Stimulated activated CD8-positive, alpha-beta memory T cell treated with anti-CD3 and anti-CD28 coated beads, Interleukin-2, amount 100 ng/mL, for 1 hour (primary cell): ENCODE measurements at places on chromosomes 2 and 18.

- DNase-seq = no peak
These were observed 89.7 kb upstream of the SH3BP4 start for GRCh38 chr2:234861841-234862735.

DNA sequence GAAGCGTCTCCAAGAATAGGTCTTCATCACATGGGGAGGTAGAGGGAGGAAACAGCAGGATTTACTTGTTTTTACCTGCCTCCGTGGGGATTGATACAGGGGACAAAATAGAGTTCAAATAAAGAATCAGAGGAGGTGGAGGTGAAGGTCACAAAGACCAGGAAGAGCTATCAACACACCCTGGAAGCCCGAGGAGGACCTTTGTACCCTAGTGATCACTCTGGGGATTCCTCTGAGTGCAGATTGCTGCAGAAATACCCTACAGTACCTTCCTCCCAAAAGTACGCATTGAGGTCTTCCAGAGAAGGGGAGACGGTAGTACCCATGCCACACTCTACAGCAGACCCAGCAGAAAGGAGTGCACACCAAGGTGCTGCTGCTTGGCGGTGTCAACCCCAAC, 44.9 kb downstream of the OSR1 start:
- no peak for DNase-seq

- DNase-seq = no peak
These were observed 476.1 kb upstream of the SOX11 start for GRCh38 chr2:5215989-5216607.

DNA sequence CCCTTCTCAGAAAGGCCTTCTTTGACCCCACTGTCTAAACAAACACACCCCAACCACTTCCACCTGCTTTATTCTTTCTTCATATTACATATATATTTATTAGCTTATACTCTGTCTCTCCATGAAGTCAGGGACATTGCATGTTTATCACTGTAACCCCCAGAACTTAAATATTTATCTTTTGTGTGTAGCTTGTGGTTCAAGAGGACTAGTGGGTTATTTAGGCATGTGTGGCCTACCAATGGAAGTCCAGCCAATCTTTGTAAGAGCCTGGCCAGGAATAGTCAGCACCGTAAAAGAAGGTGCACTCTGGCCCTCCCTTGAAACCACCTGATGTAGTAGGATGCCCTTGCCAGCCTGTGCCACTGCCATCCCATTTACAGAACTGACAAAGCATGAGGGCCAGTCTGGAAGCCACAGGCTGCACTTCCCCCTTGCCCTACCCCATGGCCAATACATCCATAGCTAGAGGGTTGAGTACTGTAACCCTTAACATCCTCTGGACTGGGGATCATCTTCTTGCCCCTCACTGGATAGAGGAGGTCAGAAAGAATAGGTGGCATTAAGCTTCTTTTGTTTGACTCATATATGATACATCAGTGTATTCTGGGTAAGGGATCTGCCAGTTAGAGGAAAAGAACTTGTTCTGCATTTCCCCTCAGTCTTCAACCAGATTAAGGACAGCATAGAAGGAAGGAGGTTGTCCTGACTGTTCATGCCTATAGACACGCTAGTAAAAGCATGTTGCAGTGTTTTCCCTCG, 4.9 kb downstream of the NEMP2 start:
- DNase-seq = no peak

- DNase-seq = no peak
These were observed 252.5 kb downstream of the SMAD2 start for GRCh38 chr18:47677952-47678351.

DNA sequence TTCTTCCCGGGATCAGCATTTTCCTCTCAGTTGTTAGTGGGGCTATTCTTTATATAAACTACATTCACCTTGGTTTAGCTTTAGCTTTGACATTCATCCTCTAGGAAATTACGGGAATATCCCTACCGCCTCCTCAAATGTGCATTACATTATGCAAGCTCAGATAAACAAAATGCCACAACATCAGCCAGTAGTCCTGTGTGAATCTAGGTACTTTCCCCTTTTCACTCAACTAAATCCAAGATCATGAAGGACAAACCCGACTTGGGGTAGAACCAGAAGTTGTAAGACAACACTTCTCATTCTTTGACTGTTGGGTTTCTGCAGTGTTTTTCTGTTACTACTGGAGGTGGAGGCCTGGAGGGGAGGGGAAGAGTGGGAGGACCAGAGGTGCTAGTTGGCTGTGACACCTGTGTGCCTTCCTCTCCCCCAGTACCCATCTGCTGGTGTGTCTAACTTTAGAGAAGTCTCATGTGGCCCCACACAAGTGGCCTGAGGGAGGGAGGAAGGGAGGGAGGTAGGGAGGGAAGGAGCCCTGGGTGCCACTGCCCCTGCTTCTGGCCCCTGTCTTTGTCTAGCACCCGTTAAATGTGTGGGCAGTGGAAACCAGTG, 84.8 kb upstream of the BCL2L11 start:
- DNase-seq = no peak

GRCh38 chr2:172806996-172807395, 71.4 kb downstream of the RAPGEF4 start:
- DNase-seq = no peak

DNA sequence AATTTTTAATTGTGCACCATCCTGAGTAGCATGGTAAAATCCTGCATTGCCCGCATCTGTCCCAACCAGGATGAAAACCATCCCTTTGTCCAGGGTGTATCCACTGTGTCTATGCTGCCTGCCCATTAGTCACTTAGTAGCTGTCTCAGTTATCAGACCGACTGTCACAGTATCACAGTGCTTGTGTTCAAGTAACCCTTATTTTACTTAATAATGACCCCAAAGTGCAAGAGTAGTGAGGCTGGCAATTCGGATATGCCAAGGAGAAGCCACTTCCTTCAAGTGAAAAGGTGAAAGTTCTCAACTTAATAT, 8.8 kb downstream of the ITSN2 start:
- no peak for DNase-seq

DNA sequence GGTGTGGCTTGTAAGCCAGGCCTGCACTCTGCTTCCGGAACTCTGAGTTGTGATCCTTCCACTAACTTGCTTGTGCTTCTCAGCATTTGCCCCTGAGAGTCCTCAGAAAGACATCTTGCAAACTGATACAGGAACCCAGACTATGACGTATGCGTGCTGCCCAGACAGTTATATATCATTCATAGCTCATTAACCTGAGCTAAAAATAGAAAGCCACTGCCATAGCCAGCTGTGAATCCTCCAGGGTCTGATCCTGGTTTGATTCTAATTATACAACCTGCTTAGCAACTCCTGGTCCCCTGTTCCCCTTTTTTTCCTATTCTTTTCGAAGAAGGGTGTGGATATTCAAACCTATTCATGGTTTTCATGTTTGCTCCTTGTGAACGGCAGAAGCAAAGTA, 63.7 kb downstream of the MARCHF4 start:
- DNase-seq = no peak

DNA sequence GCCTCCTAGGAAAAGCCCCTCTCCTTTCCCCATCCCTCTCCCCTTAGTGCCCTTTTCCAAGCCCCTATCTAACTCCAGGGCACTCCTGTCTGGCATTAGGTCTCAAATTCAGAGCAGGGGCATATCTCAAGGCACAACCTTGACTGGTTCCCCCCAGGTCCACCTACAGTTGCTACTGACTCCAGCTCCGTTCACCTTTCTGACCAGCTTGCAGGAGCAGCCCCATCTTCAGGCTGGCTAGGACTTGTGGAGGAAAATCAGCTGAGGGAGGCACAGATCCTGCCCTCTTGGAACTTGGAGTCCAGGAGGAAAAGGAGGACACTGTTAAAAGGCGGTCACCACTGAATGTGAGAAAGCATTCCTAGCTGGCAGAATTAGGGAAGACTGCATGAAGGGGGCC, 152.4 kb downstream of the ZFP36L2 start:
- DNase-seq = no peak

DNA sequence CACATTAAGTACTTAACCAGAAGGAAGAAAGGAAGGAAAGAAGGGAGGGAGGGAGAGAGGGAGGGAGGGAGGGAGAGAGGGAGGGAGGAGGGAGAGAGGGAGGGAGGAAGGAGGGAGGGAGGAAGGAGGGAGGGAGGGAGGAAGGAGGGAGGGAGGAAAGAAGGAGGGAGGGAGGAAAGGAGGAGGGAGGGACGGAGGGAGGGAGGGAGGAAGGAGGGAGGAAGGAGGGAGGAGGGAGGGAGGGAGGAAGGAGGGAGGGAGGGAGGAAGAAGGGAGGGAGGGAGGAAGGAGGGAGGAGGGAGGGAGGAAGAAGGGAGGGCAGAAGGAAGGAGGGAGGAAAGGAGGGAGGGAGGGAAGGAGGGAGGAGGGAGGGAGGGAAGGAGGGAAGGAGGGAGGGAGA, 363.3 kb downstream of the MBD2 start:
- DNase-seq = no peak

GRCh38 chr2:6937582-6937981, 20.4 kb downstream of the RNF144A start:
- DNase-seq = no peak

DNA sequence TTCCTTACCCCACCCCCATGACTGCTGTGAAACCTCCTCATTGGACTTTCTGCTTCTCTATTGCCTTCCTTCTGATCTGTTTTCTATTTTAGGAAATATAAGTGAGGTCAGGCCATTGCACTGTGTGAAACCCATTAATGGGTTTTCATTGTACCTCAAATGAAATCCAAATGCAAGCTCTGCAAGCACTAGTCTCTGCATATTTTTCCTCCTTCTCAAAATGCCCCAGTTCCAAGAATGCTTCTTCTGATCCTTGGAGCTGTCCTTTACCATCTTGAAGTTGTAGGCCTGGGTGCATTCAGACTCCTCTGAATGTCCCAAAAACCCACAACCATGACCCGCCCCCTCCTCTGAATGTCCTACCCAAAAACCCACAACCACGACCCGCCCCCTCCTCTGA, 8.2 kb downstream of the IL1A start:
- DNase-seq = no peak

- DNase-seq = no peak
These were observed 415.9 kb downstream of the EPHA4 start for GRCh38 chr2:221156062-221156734.

DNA sequence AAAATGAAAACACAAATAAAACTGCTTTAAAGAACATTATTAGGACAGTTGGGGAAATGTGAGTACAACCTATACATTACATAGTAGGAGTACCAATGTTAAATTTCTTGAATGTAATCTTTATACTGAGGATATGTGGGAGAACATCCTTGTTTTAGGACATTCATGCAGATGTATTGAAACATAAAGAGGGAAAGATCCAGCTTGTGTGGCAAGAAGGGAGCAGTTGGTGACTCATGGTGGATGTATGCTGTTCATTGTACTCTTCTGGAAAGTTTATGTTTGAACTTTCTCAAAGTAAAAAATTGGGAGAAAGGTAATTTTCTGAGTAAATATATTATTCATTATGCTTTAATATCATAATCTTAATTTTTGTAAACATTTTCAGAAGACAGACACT, 132.1 kb upstream of the DLGAP1 start:
- no peak for DNase-seq

- DNase-seq = no peak
These were observed 72.8 kb downstream of the DSC3 start for GRCh38 chr18:30969670-30970170.

- DNase-seq = no peak
These were observed 145.0 kb downstream of the TTC27 start for GRCh38 chr2:32772638-32773447.

- no peak for DNase-seq
These were observed 133.7 kb downstream of the SMAD7 start for GRCh38 chr18:48817021-48817461.

- no peak for DNase-seq
These were observed 536.8 kb downstream of the XIRP2 start for GRCh38 chr2:167424803-167425755.

GRCh38 chr18:28409811-28410210, 232.9 kb upstream of the CDH2 start:
- DNase-seq = no peak

DNA sequence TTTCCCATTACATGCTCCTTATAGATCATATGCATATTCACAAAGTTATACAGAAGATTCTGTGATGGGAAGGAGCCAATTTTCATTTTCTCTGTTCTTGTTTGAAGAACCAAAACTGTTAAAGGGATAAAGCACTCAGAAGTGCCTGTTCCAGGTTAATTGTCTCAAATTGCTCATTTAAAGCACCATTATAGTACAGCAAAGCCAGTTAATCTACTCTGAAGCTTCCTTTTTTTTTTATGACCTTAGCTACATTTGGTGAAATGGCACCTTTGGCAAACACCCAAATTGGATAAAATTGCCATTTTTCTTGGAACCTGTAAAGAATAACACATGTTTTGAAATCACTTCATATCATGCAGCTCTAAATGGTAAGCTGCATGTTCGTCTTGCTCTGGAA, 1092.3 kb downstream of the BCL11A start:
- no peak for DNase-seq

- no peak for DNase-seq
These were observed 121.6 kb downstream of the TXNL1 start for GRCh38 chr18:56516789-56517188.

DNA sequence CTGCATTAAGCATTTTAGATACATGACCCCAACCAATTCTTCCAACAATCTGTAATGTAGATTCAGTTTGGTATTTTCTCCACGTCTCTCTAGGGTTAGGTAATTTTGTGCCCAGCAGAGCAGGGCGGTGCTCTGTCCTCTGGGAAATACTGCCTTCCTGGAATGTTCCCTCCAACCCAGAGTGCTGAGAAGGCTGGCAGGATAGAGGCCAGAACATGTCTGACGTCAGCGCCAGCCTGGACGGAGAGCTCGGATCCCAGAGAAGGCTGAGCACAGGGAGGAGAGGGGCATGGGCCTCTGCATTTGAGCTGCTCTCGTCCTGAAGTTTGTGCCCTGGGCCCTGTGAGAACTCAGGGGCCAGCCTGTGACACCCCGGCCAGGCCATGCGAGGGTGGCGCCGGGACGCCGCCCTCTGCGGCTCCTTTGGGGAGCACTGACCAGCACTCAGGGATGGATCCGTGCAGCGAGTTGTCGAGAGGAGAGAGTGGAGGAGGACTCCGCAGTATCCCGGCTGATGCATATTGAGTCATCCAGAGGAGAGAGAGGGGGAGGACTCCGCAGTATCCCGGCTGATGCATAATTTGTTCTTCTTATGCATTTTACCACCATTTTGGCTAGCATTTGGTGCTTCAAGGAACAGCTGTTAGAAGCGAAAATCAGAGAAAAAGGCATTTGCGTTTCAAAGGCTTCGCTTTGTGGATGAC, 80.0 kb upstream of the PXDN start:
- no peak for DNase-seq

- no peak for DNase-seq
These were observed 28.9 kb downstream of the TOGARAM2 start for GRCh38 chr2:29009711-29010677.

DNA sequence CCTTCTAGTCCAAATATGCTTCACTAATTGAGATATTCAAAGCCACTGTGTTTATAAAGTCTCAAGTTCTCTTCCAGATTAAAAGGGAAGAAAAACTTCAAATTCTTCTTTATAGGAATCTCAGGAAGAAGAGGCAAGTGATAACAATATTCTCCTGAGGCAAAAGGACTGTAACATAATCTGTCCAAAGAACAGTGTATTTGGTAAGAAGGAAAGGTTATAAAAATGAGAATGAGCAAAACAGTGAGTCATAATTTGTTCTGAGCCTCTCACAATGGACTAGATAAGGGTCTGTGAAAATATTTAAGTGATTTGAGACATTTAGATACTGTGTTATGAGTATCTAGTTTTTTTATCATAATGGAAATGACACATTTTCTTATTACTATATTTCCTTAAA, 44.3 kb downstream of the SNRPD1 start:
- no peak for DNase-seq
